ENCODE measurements at places on chromosomes 1 and 21. TPM values are rescaled to one million over a fixed set of nuclear protein-coding genes. Genes with fewer than 3 reads are reported as not detected.

DNA sequence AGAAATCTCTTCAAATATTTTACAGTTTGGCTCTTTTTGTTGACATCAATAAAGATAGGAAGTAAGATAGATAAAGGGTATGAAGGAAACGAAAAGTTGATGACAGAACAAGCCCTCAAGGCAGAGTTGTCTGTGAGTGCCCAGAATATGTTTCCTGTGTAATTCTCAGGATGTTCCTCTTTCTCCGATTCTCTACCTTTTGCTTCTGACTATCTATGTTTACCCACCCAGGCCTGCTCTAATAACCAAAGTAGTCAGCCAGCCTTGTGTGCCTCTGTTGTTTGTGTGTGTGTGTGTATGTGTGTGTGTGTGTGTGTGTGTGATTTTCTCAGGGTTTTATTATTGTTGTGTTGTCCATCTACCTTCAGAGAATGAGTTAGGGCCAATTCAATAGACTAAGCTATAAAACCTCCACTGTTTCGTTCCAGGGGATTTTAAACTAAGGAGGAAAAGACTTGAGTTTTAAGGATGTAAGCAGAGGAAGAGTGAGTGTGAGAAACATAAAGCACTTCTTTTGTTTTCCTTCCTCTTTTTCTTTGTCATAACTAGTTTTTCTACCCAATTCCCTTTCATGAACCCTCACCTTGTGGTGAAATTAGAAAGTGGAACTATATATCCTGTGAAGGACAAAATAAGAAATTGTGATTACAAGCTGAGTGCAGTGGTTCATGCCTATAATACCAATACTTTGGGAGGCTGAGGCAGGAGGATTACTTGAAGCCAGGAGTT lies 627.4 kb upstream of the NR5A2 start:
- no peak for DNase-seq

- peak; percentile 56 for DNase-seq
These were observed 101.4 kb upstream of the RGS1 start for GRCh38 chr1:192474080-192474683.

- DNase-seq = no peak
These were observed 291.9 kb upstream of the USP25 start for GRCh38 chr21:15437883-15438282.

DNA sequence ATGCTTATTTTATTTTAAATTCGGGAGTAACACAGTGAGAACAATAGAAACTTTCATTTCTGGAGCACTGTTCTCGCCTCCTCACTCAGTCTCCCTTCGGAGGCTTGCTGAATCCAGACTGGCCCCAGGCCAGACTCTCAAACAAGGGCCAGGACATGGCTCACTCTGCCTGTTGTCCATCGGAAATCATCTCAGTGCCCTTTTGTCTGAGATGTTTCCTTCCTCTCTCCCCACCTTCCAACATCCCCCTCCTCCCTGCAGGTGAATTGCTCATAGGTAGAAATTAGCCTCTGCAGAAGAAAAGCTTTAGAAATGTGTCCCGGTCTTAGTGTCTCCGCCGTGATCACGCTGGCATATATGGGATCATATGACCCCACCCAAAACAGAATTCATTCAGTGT lies 55.2 kb downstream of the ERG start:
- no peak for DNase-seq

Gene FAM78B
- total RNA-seq = 0.38 TPM

Gene GNAT2
- not detected for total RNA-seq

GRCh38 chr1:230212405-230212936 lies 145.4 kb downstream of the GALNT2 start:
- DNase-seq = no peak

GRCh38 chr1:82731216-82731615 lies 930.5 kb downstream of the ADGRL2 start:
- no peak for DNase-seq

DNA sequence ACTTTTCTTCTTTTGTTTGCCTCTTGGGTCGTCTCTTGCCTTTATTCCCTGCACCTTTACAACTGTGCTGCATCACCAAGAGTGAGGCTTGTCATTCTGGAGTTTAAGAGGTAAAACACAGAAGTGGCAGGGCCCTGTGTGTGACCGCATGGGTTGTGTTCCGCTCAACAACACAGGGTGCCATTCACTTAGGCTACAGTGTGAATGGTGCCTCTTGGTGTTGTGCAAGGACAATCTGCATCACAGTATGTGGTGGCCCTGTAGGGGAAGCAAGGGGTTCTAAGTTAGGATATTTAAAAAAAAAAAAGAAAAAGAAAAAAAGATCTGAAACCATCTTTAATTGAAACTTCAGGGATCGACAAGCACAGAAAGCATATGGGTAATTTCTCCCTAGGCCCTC lies 38.2 kb downstream of the BRINP2 start:
- DNase-seq = no peak

Measured in NCI-H460 (cell line).